CD4-positive, CD25-positive, alpha-beta regulatory T cell (primary cell): ENCODE measurements at places on chromosomes 7 and 10. TPM values are rescaled to one million over a fixed set of nuclear protein-coding genes. Genes with fewer than 3 reads are reported as not detected.

DNA sequence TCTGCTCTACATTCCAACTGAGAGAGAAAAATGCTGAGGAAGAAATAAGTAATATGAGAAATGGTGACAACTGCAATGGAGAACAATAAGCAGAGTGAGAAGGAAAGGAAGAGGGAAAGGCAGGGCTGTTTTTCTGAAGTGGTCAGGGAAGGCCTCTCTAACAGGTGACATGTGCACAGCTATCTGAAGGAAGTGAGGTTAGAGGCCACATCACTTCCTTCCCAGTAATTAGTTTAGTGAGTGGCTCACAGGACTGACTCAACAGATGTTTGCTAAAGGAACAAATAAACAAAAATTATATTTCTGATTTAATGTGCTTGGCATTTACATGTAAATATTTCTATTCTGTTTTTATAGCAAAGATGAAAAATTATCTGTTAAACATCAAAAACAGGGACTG is 77.9 kb downstream of the ARHGAP21 start:
- no peak for DNase-seq

DNA sequence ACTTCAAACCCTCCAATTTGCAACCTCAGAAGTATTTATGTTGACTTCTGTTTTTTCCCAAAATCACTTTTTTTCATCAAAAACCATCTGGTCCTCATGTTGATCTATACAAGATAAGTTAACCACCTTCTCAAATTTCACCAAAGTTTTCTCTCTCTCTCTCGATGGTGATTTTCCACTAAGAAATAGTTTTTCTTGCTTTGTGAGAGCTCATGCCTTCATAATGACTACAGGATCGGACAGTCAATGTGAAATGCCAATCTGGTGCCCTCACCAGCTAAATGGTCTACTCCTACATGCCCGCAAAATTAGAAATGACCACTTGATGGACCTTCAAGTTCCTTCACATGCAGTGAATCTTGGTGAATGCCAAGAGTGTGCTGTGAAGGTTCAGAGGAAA is 40.4 kb downstream of the CNNM1 start:
- DNase-seq = no peak

DNA sequence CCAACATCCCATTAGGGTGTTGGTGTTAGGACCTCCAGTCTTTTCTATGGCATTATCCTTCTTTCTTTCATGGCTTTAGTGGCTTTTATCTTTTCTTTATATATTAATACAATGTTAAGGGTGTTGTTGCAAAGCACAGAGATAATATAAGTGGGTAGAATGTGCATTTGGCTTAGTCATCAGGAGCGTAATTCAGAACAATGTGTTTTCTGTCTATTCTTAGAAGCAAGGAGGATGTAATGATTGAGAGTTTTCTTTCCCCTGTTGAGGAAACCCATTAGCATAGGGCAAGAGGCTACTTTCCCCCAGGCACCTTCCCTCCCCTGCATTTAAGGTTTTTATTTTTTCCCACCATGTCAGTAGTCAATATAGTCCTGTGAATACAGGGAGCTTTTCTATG is 79.7 kb downstream of the TMEM106B start:
- DNase-seq = no peak

The NEUROD6 gene
- not detected for polyA plus RNA-seq
